Astrocyte of the spinal cord (primary cell): ENCODE measurements at places on chromosomes 7 and 10.

- no peak for DNase-seq
Observed at GRCh38 chr7:118793582-118793981, 569.1 kb downstream of the ANKRD7 start.

DNA sequence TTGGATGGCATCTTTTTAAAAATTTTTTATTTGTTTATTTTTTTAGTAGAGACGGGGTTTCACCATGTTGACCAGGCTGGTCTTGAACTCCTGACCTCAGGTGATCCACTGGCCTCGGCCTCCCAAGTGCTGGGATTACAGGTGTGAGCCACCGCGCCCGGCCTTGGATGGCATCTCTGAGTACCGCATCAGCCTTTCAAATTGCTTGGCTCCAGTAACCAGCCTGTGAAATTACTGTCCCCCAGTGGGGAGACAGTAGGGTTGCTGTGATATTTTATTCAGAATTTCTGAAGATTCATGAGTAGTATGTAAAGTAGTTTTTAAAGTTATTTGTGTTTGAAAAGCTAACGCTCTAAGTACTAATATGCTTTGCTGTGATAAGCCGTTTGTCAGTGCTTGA lies 1.2 kb downstream of the NUB1 start:
- DNase-seq: no peak

DNA sequence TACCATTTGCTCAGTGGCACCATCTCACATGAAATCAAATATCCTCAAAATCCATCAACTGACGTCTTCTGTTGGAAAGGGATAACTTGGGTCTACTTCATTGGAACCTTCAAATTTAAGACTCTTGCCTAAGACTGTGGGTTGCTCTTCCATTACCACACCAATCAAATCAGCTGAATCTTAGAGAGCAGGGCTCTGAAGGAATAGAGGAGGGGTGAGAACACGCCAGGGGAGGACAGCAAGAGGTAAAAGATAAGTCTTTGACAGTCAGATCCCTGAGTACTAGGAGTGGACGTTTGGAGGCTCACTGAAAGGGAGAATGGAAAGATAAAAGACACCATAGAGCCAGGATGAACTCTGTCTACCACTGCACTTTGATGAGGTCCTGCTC lies 107.5 kb downstream of the CCDC71L start:
- no peak for DNase-seq

- peak; percentile 93 for DNase-seq
Observed at GRCh38 chr7:5636914-5637313, 144.5 kb downstream of the RNF216 start.

DNA sequence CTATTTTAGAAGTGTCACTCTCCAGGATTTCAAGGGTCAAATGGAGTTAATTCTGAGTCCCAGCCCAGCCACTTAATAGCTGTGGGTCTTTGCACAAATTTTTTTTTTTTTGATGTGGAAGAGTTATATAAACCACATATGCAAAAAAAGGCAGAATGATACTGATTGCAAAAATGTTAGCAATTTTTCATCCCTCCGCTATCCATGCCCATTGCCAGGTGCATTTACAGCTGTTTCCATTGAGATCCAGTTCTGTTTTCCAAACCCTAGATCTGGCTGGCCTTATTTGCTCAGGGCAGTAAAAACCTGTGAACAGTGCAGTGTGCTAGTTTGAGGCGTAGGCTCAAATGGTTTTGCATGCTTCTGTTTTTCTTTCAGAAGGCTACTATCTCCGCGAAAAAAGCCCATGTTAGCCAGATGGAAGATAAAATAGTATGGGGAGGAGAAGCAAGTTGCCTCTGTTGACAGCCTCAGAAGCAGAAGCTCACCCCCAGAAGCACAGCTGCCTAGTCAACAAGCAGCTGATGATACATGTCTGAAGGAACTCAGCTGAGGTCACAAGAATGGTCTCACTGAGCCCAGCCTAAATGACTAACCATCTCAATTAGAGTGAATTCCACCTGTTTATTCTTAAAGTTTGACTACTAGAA lies 997 bp upstream of the ZNF138 start:
- DNase-seq: no peak

GRCh38 chr10:32377458-32378259 lies 30.7 kb upstream of the EPC1 start:
- DNase-seq: peak; percentile 72

- DNase-seq: no peak
Observed at GRCh38 chr10:124007773-124008145, 85.6 kb downstream of the CHST15 start.

GRCh38 chr10:10911471-10911921 lies 106.2 kb upstream of the CELF2 start:
- peak; percentile 89 for DNase-seq

DNA sequence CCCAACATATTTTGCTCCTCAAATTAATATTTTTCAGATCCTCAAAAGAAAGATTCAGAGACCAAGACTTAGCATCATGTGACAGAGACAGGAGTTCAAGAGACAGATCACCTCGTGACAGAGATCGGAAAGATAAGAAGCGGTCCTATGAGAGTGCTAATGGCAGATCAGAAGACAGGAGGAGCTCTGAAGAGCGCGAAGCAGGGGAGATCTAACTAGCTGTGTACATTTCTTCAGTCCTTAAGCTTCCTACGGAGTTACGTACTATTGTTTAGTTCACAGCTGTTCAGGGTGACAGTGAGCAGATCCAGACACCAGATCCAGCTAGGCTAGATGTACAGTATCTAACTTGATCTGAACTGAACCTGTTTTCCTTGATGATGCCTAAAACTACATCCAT lies 61.3 kb downstream of the KLRG2 start:
- no peak for DNase-seq

DNA sequence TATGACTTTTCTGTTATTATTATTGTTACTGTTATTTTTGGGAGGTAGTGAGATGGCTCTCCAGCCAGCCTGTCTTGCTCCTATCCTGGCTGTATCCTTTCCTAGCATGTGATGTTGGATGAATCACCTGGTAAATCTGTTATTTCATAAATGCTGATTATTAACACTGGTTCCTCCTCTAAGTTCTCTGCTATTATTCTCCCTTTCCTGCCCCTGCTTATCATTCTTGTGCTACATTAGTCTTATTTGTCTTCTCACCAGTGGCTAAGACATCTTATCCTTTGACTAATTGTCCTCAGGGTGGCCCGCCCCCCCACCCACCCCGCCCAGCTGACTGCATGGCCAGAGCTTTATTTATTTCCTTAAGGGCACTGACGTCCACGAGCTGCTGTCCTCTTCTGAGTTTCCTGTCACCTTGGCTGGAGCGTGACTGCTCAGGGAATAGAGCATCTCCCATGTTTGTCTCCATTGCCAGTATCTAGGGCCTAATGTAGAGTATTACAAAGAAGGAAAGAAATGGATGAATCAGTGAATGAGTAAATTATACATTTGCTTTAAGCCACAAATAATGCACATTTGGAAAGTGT lies 110.1 kb upstream of the KLF6 start:
- no peak for DNase-seq

- no peak for DNase-seq
Observed at GRCh38 chr7:114109304-114109703, 190.5 kb upstream of the PPP1R3A start.

- no peak for DNase-seq
Observed at GRCh38 chr7:101303102-101303701, 18.4 kb downstream of the IFT22 start.

- no peak for DNase-seq
Observed at GRCh38 chr10:58574058-58574457, 61.4 kb downstream of the BICC1 start.

GRCh38 chr10:88347022-88347421 lies 236.1 kb downstream of the RNLS start:
- DNase-seq: no peak

GRCh38 chr10:79084012-79084971 lies 15.5 kb downstream of the ZMIZ1 start:
- peak; percentile 82 for DNase-seq

DNA sequence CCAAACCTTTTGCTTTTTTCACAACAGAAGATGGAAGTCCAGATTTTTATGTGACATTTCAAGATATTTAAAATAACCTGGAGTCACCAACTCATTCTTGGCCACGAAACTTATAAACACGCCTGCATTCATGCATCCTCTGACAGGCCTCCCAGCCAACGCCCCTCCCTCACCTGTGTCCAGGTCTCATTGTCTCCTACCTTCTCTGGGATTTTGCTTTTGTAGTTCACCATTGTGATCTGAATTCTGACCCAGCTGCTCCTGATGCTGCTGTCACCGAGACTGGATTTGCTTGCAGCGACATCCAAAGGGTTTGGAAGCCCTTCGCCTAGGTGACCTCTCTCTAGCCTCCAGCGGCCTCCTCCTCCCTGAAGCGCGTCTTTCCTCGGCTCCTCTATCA lies 10.8 kb downstream of the ZNF467 start:
- no peak for DNase-seq

GRCh38 chr10:124562425-124563060 lies 100.9 kb downstream of the LHPP start:
- DNase-seq: no peak

- no peak for DNase-seq
Observed at GRCh38 chr10:115167751-115168150, 74.6 kb downstream of the ATRNL1 start.

- DNase-seq: no peak
Observed at GRCh38 chr7:122135275-122135674, 8.8 kb downstream of the AASS start.

GRCh38 chr7:114916261-114916892 lies 5.5 kb upstream of the MDFIC start:
- DNase-seq: no peak

- no peak for DNase-seq
Observed at GRCh38 chr10:128456271-128456670, 330.0 kb upstream of the MKI67 start.

DNA sequence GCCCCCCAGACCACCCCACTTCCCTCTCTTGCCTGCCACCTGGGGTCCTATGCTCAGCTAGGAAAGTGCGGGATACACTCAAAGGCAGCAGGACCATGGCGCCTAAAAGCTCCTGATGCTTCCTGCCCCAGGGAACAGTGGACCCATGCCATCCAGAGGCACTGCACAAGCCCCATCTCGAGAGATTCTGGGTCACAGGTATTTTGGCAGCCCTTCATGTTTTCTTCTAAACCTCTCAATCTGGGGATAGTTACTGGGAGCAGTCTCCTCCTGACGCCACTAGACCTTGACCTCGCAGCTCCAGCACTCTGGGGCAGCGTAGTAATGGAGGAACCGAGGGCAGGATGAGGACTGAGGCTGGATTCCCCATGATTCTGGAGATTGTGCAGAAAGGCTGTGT lies 107.1 kb downstream of the GRK5 start:
- no peak for DNase-seq

DNA sequence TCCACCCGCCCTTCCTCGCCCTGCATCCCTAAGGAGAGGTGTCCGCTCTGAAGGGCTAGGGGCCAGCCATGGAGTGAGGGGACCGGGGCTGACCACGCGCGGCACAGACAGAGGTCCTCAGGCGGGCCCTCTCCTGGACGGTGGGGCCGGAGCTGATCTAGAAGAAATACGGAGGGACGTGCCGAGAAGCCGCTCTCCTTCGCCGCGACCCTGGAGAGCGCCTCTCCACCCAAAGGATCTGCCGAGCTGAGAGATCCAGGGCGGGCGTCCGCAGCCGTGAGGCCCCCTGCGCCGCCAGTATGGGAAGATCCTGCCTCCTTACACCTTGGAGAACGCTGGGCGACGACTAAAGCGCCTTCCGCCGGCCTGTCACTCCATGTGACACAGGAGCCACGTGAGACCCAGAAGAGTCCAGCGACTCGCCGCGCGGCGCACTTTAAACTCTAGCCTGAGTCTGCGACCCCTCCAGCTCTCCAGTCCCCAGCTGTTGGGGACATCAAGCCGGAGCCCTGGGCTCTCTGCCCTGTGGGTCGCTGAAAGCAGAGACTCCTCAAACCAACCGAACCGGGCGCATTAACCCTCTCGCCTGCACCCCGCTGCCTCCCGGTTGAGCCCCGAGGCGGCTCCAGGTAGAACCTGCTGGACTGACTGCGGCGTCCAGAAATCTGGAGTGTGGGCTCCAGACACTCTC lies 1.5 kb upstream of the SFMBT2 start:
- DNase-seq: no peak

GRCh38 chr7:12630513-12630819 lies 57.0 kb upstream of the ARL4A start:
- DNase-seq: no peak

DNA sequence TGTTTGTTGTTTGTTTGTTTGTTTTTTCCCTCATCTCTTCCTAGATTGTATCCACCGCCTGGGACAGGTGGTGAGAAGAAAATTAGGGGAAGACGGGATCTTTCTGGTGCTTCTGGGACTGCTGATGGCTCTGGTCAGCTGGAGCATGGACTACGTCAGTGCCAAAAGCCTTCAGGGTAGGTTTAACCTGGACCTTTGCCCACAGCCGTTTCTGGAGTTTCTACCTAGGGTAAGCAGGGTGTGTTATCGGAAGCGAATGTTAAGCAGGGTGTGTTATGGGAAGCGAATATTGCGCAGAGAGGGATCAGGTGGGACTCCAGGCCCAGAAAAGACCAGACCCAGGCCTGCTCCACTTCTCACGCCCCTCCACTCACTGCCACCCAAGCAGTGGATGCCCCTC lies 4.7 kb downstream of the CLCN1 start:
- no peak for DNase-seq

DNA sequence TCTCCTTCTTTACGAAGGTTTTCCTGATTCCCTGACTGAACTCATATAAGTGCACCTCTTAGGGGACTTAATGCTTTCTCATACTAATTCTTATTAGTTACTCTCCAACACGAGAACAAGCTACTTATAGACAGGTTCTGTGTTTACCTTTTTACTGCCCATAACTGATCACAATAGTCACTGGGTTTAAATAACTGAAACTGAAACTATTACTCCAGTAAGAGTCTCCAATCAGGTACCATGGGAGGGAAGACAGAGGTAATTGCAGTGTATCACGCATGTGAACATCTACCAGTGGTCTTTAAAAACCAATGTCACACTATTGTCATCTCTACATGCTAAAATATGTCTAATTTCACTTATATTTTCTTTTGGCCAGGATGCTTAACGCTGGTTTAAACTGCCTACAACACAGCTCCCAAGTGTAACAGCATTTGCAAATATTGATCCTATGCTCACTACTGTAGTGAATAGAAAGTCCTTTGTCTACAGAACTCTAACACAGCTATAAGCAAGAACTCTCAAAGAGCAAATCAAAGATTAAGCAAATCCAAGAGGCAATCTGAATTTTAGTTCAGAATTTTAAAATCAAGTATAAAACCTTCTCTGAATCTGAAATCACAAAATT lies 3.6 kb downstream of the GDI2 start:
- DNase-seq: no peak

DNA sequence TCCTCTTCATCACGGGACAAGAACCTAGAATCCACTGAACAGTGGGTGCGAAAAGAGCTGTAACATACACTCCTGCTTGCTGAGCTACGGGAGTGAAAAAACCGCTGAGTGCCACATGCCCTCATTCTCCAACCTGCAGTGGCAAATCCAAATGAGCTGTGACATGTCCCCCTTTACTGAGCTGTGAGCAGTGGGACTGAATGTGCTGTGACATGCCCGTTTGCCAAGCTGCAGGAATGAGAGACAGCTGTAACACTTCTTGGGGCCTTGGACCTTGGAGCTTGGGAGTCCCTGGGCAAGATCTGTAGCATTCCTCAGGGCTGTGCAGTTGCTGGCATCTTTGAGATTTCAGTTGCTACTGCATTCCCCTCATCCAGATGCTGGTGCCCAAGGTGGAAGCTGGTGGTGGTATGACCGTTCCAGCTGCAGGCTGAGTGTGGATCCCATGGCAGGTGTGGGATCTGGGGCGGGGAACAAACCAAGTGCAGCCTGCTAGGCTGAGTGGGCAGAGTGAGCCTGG lies 85.0 kb downstream of the TMEM106B start:
- no peak for DNase-seq
